ENCODE measurements at places on chromosomes 4 and X. TPM values are rescaled to one million over a fixed set of nuclear protein-coding genes. Genes with fewer than 3 reads are reported as not detected.

The EXOC1L gene
- total RNA-seq: not detected

The TLR7 gene
- not detected for total RNA-seq

The BTC gene
- 1.3 TPM for total RNA-seq

The ATP2B3 gene
- total RNA-seq: not detected

The SPANXA1 gene
- not detected for total RNA-seq

The ELK1 gene
- 35.8 TPM for total RNA-seq
